Anterior cingulate cortex (tissue), 58 donors: ENCODE measurements at places on chromosomes 12 and 14.

- no peak for DNase-seq
These were observed 158.6 kb upstream of the ALG10B start for GRCh38 chr12:38157933-38158401.

DNA sequence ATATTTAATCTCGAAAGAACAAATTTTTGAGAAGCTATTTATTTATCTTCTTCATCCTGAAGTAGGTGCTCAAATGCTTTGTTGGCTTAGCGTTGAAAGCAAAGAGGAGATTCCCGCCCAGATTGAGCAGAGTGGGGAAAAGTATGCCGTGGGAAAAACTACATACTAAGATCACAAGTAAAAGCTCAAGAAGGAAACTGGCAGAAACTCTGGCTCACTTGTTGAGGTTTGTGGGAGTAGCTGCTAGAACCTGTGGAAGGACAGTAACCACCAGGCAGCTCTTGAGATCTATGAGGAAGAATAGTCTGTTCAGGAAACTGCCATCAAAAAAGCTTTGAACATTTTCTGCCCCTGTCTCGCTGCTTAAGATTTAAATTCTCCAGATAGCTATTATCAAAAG lies 3.9 kb downstream of the MYRFL start:
- DNase-seq: no peak

DNA sequence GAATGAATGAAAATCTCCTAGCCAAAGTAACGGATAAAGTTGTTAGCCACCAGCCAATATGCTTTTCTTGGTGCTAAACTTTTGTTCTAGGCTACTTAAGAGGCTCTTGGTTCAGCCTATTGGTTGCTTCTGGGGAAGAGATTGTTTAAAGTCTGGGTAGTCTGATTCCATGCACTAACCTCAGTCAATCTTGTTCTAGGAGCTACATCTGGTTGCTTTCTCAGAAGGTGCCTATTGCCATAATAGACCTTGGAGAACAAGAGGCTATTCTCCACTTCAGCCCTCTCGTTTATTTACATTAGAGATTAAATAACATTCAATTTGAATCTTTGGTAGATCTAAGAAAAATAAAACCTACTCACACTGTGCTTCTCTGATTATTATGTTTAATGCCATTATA lies 40.8 kb upstream of the OTOGL start:
- no peak for DNase-seq

- DNase-seq: no peak
These were observed 78.0 kb downstream of the DBX2 start for GRCh38 chr12:44972746-44973421.

DNA sequence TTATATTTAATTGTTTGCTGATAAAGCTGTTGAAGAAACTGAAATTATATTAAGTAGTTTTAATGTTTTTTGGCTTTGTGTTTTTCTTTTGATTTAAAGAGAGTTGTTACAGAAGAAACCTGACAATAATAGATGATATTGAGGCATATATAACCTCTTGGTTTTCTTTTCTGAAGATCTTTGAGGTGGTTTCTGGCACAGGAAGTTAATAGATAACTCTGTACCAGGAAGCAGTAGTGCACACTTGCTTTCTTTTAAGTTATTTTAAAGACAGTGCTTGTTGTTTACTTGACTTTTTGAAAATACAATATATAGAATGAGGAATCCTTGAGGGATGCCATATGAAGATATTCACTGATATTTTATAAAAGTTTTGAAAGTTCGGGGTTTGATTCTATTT lies 209.0 kb upstream of the FBXO33 start:
- DNase-seq: no peak

DNA sequence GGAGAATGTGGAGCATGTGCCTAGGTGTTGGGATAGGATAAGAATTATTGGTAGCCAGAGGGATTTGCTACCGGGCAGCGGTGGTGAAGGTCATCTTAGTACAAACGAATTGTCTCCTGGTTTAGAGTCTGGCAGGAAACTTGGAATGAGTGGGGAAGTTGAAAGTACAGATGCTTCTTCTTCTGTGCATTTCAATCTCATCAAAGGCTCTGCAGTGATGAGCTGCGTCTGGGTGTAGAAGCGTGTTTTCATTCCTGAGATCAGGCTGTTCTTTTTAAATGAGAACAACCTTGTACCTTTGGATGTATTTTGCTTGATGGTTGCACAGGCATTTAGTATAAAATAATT lies 2.1 kb downstream of the WNK1 start:
- no peak for DNase-seq

DNA sequence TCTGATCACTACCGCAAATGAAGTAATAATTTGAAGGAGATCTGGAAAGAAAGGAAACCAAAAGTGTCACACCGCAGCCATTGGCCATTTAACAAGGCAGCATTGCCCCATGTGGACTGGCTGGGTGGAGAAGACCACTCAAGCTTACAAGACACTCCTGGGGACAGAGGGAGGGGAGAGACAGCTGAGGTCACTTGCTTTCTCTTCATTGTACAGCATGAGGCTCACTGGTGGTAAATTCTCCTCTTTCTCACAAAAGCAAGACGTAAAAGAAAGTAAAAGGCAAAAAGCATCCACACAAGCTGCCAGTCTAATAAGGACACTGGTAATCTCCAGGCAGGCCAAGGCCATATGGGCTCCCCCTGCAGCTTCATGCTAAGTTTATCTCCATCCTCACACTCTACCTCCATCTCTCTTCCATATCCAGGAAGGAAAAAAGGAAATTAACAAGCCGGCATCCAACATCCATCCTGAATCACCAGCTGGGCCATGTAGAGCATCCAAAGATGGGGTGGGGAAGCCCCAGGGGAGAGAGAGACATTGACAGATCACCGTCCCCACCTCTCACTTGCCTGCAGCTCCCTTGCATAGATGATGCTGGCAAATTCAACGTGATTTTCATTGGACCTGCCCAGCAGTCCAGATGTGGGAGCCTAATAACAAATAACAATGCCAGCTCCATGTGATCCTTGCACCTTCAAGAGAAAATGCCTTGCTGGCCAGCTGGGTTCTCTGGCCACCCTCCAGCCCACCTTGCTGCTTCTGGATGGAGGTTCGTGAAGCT lies 100.6 kb downstream of the DPF3 start:
- DNase-seq: no peak
